ENCODE measurements at places on chromosomes 4 and X.

- no peak for DNase-seq
Measured at GRCh38 chr4:116724249-116724648, 361.1 kb downstream of the TRAM1L1 start.

DNA sequence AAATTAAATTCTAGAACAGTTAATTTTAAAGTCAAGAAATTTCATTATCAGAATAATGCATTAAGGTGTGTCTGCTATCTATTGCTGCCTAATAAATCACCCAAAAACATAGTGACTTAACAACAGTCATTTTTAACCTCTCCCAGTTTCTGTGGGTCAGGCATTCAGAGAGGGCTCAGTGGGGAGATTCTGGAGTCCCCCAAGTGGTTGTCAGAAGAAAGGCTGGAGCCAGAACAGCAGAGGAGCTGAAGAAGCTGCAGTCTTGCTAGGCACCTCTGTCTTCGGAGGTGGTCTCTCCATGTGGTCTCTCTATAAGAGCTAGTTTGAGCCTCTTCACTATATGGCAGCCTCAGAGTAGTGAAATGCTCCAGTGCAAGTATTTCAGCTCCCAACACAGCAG, 9.3 kb upstream of the HOPX start:
- no peak for DNase-seq

DNA sequence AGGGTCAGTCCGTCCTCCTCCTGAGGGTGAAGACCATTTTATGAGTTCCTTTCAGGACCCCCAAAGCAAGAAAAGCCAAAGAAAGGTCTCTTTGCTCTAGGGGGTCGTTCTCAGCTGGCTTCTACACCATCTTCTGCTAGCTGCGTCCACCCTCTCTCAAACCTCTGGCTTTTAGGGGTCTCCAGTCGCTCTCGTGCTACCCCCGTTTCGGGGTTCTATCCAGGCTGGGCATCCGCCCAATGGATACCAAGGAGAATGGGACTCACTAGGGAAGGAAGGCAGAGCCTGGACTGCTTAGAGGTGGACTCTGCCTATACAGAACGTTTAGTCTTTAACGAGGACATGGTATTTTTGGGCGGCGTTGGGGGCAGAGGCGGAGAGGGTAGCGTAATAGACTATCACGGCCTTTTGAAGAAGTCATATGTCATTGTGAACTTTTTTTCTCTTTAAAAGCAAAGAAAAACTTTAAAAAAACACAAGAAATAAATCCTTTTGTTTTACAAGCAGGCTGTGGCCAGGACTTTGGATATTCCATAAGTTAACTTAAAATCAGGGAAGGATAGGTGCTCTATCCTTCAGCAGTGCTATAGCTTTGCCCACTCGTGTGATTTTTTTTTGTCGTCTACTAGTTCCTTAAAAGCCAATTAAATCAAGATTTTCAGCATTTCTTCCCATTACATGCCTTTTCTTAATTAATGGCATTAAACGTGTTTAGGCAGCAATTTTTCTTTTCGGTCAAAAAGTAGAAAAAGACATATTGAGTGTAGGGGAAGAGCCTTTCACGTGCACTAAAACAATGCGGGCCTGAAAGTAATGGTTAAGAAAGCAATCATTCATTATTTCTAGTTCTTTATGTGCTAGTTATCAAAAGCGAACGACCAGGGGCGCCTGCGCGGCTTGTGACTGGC, 7.2 kb upstream of the PITX2 start:
- no peak for DNase-seq

DNA sequence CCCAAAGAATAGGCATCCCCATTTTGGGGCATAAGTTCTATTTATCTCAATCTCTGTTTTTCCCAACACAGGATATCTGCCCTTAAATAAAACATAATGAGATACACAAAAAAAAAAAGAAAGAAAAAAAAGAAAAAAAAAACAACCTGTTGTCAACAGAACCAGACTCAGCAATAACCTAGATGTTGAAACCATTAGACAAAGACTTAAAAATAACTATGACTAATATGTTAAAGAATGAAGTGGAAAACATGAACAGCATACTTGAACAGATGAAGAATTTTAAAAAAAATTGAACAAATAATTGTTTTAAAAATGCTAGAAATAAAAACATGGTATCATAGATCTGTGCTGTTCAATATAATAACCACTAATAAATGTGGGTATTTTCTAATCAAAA, 93.4 kb upstream of the RXFP1 start:
- no peak for DNase-seq

DNA sequence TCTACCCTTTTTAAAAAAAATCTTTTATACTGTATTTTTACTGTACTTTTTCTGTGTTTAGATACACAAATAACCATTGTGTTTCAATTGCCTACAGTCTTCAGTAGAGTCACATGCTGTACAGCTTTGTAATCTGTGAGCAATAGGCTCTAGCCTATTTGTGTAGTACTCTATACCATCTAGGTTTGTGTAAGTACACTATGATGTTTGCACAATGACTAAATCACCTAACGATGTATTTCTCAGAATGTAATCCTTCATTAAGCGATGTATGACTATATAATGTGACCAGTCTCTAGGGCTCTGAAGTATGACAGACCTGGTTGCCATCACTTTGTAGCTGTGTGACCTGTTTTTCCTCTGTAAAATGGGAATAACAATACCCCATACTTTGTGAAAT, 14.2 kb upstream of the DCAF4L1 start:
- DNase-seq = no peak

DNA sequence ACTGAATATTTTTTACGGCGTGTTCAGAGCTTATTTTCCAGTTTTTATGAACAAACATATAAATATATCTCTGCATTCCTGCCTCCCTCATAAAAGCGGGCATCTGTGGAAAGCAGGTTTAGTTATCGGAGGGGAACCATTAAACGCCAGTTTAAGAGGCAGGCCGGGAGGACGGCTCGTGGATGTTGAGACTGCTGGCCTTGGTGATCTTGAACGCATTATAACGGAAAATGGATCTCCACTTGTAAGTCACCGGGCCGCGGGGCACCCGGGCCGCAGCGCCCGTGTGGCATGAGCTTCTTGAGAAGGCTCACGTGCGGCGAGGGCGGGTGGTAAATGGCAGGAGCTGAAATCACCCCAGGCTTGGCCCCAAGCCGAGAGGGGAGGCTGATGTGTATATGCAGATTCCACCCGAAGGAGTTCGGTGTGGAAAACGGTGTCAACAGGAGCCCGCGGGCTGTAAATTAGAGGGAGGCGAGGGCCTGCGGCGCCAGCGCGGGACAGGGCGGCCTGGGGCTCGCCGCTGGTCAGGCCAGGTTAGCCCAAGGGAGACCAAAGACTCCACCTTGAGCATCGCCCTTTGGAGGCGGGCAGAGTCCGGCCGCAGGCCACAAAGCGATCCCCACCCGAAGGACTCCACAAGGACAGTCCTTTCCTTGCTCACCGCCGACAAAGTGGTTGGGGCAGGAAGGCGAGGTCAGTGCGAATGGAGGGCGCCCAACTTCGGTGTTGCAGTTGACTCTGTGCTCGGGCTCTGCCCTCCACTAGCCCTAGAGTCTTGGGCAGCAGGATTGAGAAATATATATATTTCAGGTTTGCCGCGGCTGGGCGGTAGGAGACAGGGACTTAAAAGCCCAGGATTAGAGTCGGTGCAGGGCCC, 1.3 kb upstream of the HAND2 start:
- DNase-seq = no peak

DNA sequence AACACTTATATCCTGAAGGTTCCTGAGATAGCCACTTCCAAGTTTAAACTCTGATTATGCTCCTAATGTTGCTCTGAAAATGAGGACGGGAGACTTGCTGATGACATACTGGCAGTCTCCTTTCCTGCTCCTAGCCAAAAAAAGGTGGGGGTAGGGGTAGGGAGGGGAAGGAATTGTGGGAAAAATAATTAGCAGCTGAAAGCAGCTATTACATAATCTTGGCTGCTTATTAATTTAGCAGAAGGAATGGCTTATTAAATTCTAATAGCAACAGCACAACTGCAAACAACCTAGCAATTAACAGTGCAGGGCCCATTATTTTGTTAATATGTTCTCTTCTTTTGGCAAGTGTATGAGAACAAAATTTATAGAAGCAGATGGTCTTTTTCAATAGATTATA, 2.0 kb upstream of the AP1S2 start:
- no peak for DNase-seq

GRCh38 chr4:70932984-70933383, 30.8 kb downstream of the MOB1B start:
- DNase-seq = no peak

DNA sequence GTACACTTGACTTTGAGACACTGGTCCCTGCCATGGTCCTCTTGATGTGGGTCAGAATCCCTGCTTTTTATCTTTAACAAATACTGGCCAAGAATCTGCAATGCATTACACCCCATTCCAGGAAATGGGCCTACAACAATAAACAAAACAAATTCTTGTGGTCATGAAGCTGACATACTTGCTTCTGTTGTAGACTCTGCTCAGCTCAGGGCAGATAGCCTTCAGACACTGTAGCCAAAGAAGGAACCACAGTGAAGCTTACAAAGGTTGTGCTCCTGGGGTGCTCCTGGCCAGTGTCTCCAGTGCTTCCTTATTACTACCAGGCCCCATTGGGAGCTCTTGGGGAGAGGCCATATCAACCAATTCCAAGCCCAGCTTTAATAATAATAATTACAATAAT, 21.8 kb downstream of the KIAA1210 start:
- DNase-seq = no peak

DNA sequence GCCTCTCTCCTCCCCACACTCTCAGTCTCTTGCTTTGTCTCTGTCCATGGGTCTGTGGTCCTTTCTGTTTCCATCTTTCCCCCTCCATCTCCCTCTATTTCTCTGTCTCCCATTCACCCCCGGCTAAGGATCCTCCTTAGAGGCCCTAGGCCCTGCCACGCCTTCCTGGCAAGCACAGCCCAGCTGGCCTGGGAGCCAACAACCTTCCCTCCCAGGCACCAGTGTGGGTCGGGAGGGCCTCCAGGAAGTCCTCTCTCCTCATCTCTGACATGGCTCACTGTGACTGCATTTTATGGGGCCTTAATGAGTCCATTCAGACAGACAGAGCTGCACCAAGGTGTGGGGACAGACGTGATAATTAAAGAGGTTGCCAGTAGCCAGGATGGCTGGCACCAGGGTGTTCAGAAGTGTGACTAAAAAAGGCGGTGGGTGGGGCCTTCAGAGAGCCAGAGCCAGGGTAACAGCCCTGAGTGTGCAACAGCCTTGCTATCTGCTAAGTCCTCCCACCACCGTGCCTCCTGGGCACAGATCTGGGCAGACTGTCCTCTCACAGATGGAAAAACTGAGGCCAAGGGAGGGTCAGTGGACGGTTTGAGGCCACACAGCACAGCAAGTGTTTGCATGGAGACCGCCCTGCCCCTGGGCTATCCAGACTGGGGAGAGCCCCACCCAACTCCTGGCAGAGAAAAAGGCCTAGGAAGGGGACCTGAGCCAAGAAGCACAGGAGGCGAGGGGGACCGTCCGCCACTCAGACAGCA, 31.5 kb downstream of the BLOC1S4 start:
- DNase-seq = no peak

DNA sequence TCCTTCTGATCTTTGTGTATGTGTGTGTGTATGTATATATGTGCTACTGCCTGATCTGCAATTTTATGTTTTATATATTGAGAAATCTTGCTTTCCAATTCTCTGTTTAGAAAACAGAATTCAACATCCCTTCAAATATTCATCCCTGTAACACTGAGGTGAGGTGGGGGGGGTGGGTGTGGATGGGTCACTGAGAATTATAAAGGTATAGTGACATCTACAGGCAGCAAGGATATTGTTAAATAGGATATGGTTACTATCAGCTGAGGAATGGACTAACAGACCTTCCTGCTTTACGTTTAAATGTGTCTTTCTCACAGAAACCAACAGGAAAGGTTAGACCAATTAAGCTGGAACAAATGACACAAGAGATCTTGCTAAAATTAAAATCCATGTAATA, 19.0 kb upstream of the MAGEB2 start:
- no peak for DNase-seq

DNA sequence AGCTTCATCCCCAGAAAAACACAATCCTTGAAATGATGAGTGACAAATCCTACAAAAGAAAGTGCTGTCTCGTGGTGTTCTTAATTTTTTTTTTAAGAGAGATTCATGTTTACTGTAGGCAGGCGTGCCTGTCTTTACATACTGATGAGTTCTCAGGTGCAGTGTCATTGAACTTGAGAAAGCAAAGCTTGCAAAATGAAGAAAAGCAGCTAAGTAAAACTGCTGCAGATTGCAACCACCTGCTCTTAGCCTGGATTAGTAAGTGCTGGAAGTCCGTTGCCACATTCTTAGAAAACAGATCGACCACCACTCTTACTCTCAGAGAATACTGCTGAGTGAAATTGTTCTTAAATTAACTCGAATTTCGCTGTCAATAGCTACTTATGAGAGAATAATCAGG, 854.6 kb downstream of the TRIML1 start:
- DNase-seq = no peak

DNA sequence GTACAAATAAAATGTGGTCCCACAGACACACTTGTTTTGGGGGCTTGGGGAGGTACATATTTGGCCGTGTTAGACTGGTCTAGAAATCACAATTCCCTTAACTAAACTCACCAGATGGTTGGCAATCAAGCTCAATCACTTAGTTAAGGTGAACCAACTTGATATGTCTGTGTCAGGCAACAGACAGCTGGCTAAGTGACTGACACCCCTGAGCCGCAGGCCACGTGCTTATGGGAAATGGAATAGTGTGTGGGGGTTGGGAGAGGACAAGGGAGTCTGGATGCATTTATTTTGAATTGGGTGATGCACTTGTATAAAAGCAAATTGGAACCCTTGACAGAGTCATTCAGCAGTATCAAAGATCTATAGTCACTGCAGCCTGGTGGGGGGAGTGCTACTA, 209.0 kb downstream of the HS6ST2 start:
- DNase-seq = no peak

GRCh38 chrX:111100191-111100590, 4.2 kb downstream of the PAK3 start:
- DNase-seq = no peak

DNA sequence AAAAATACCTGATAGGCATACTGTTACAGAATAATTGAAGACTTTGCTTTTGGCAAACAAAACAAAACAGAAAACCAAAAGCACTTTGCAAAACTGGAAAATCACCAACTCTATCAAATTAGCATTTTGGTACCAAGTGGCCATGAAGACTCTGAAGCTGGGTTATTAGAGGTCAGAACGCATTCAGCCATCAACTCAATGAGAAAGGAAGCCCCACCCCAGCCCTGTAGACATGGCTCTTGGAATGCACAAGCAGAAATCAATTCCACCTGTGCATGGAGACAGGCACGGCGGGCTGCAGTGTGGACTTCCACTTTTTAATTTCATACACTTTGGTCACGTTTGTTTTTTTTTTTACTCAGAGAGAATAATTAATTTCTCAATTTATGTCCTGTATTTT, 93.6 kb upstream of the DHX15 start:
- no peak for DNase-seq

DNA sequence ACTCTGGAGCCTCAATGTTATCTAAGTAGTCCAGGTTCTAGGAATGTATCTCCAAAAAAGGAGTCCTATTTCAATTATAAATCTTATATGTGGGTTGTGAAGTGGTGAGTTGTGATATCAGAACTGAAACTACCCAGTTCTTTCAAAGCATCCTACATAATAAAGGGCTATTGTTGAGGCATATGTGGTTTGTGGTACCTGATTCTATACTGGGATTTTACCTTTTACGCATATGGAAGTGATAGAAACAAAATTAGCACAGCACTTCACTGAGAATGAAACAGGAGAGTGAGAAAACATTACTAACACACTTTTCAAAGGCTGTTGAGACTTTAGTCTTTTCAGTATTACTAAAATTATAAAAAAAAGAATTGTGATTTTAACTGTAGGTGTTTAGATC, 417.7 kb upstream of the GALNT7 start:
- DNase-seq = peak; percentile 44

- no peak for DNase-seq
Measured at GRCh38 chr4:47776353-47776752, 61.5 kb downstream of the CORIN start.

Data from GM06990 (cell line).